ENCODE measurements at places on chromosomes 12 and 14. TPM values are rescaled to one million over a fixed set of nuclear protein-coding genes. Genes with fewer than 3 reads are reported as not detected.

SALL2 gene
- total RNA-seq: 8.3 TPM

CLEC2B gene
- 58.6 TPM for total RNA-seq

AKAP3 gene
- total RNA-seq: 6.9 TPM

DLGAP5 gene
- total RNA-seq: 45.1 TPM

BTG1 gene
- 571 TPM for total RNA-seq

HCAR3 gene
- 24.6 TPM for total RNA-seq

SLCO1C1 gene
- not detected for total RNA-seq

GLT8D2 gene
- total RNA-seq: not detected

C12orf50 gene
- 0.12 TPM for total RNA-seq

KLRG1 gene
- 27.3 TPM for total RNA-seq

SIRT4 gene
- total RNA-seq: 5.6 TPM

IFNG gene
- total RNA-seq: 0.51 TPM

SMIM41 gene
- total RNA-seq: not detected

GALNT8 gene
- total RNA-seq: 0.22 TPM

CPNE6 gene
- total RNA-seq: not detected

EML5 gene
- 5.4 TPM for total RNA-seq

Data from naive thymus-derived CD4-positive, alpha-beta T cell (primary cell).